CD4-positive, alpha-beta T cell treated with Interleukin-4 for 1 hour (primary cell): ENCODE measurements at places on chromosomes 2 and 18.

GRCh38 chr2:54336977-54337255 is 80.9 kb upstream of the TSPYL6 start:
- no peak for DNase-seq

DNA sequence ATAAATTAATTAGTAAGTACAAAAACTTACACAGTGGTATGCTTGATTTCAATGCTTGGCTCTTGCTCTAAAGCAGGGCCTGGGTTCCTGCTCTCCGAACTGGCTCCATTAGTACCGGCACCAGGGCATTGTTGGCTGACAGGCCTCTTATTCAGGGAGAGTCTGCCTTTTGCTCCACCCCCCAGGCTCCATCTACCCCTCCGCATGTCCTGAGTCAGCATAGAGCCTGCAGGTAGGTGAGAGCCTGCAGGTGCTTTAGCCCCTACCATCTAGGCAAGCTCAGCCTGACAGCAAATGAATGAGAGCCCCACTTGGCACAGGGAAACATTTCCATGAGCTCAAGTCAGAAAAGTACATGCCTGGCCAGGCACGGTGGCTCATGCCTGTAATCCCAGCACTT is 35.1 kb upstream of the EFHD1 start:
- DNase-seq, result no peak

DNA sequence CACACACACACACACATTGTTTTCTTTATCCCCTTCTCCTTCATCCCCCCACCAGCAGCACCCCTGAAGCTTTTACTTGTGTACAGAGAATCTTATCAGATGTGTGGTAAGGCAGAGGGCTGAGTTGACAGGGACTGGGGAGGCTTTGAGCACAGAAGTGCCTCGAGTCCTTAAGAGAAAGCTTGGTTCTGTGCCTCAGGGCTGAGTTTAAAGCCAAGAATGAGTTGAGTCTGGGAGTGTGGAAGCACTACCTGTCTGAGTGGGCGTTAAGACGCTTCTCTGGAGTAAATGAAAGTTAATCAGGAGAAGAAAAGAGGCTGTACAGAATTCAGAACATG is 2.7 kb downstream of the ID2 start:
- peak; percentile 39 for DNase-seq

GRCh38 chr2:237591141-237591881 is 777 bp upstream of the RAB17 start:
- no peak for DNase-seq

DNA sequence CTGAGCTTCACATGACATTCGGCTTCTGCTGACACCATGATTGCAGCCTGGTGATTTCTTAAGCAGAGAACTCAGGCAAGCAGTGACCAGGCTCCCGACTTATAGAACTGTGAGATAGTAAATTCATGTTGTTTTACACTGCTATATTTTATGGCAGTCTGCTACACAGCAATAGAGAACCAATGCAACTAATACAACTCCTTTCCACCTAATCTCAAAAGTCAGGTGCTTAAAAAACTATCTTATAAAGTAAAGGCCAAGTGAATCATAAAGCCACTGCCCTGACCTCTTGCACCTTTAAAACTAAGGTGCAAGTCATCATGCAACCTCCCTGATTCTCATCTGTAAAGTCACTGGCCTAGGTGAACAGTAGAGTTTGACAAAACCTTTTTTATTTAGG is 95.3 kb upstream of the GLS start:
- no peak for DNase-seq

- no peak for DNase-seq
Measured at GRCh38 chr2:23378496-23378895, 6.5 kb upstream of the KLHL29 start.

GRCh38 chr18:54924948-54925347 is 34.3 kb downstream of the CCDC68 start:
- DNase-seq, result no peak

GRCh38 chr2:200863782-200864175 is 679 bp downstream of the CLK1 start:
- DNase-seq, result peak; percentile 28

DNA sequence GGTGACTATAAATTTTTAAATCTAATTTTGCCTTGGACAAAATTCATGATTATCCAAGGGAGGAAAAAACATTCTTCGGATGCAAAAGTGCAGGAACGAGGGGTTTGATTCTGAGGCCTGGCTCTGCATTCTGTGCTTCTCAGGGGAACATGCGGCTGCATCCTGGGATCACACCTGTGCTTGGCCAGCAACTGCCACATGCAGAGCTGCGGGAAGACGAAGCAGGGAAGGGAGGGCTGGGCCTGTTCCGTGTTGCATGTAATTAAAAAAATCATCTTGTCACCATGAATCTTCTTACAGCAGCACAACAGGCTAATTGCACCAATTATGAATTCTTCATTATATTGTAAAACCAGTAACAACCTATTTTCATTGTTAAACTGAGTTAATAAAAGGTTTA is 158.0 kb upstream of the ALKAL2 start:
- DNase-seq, result no peak

DNA sequence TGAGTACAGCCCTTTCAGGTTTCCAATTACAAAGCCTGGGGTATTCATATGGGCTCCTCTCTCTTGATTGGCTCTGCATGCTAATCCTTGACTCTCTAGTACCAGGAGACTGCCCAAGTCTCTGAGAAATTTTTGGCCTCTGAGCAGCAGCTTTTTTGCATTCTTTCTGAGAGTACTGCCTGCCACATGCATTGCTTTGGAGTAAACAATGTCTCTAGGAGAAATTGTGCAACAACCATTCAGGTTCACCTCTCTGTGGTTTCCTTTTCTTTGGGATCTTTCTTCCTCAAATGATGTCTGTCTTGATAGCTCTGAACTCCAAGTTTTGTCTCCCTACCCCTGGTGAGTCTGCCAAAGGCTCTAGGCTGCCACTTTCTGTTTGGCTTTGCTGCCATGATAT is 115.8 kb upstream of the SETBP1 start:
- no peak for DNase-seq

GRCh38 chr2:230256733-230257332 is 31.3 kb downstream of the SP140 start:
- no peak for DNase-seq

- DNase-seq, result peak; percentile 22
Measured at GRCh38 chr2:142989273-142990204, 112.1 kb downstream of the KYNU start.

DNA sequence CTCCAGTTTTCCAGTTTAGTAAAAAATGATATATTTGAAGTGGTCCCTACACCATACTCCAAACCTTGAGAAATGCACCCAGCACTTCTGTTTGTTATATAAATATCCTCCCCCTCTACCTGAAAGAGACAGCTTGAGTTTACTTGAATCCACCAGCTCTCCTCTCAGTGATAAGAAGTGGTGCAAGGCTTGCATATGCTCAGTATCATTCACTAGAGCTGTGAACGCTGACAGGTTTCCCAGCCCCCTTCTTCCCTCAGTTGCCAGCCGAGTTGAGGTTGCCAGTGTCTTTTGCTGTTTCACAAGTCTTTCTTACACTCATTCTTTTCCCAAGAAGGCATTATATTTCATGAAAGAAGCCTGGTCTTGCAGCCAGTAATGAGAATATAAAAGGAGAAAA is 880.0 kb downstream of the LRRTM4 start:
- no peak for DNase-seq

DNA sequence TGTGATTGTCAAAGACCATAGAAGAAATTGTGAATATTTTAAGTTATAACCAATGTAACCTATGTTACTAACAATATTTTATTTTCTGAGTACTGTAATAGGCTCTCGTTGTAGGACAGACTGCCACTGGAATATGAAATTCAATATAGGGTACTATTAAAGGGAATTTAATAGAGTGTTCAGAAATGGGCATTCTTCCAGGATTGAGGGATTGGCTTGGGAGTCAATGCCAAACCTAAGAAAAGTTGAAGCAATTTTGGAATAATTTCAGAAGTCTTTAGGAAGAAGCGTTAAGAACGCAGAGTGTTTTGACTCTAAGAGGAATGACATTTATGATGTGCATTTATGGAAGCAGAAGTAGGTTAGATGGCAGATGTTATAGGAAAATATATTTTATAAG is 79.0 kb downstream of the ACVR2A start:
- DNase-seq, result no peak

DNA sequence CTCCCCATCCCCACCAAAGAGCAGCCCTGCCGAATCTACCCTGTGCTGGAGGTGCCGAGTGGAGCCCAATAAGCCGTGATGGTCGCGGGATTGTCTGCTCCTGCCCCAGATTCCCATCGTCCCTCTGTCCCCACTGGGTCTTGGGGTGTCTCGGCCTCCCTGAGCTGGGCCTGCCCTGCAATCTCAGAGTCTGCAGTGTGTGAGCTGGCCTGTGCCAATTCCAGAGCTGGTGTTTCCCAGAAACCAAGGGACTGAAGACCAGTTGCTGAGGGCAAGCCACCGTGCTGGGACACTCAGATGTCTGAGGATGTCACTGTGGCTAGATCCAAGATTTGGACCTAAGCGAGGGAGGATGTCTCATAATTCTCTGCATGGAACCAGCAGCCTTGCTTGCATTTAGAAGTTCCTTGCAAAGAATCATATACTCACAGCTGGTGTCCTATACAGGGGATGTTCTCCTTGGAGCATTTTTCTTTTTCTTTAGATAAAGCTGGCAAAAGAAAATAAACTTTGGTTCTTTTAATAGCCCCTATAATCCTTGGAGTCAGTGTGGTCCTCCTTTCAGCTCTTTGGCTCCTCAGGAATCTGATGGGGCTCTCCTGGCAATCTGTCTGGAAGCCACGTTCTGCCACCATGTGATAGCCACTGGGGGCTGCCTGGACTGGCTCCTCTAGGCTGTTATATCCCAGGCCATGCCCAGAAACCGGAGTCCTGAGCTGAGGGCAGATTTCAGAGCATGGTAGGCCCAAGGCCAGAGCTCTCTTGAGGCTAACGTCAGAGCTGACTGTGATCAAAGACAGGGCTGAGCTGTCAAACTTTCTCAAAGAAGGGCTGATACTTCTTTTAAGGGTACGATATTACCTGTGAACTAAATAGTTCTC is 140.1 kb upstream of the HAAO start:
- no peak for DNase-seq

DNA sequence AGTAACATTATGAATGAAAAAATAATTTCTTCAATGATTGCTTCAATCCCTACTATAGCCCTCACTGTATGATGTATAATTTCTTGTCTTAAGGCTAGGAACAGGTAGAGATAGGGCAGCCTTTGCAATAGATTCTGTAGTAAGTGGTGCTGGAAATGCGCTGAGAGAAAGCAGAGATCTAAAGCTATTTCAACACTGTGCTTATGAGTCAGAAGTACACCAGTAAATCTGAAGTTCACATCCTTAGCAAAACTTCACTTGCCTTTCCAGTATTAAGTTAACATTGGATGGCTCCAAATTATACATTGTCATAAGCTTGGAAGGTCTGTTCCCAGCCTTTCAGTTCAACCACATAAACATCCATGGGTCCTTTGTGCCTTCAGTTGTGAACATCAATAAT is 178.2 kb upstream of the EPHA4 start:
- no peak for DNase-seq
